ENCODE measurements at places on chromosomes 6 and 20.

- no peak for DNase-seq
Observed at GRCh38 chr6:39978240-39978639, 44.0 kb upstream of the MOCS1 start.

- peak; percentile 84 for DNase-seq
Observed at GRCh38 chr6:2448826-2449571, 203.6 kb upstream of the GMDS start.

DNA sequence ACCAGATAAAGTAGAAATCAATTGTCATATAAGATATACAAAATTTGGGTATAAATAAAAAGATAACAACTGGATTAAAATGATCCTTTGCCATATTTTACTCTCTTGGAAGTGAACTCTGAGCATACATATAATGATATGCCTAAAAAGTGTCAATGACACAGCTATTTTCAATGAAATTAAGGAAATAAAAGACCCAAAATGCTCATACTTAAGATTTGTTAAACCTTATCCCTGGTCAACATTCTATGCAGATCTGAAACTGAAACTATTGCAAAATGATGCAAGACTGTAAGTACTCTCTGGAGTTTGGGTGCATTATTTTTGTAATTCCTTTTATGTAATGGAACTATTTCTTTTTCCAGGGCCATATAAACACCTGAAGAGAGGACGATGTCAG, 119.0 kb upstream of the SGK1 start:
- DNase-seq: peak; percentile 41

DNA sequence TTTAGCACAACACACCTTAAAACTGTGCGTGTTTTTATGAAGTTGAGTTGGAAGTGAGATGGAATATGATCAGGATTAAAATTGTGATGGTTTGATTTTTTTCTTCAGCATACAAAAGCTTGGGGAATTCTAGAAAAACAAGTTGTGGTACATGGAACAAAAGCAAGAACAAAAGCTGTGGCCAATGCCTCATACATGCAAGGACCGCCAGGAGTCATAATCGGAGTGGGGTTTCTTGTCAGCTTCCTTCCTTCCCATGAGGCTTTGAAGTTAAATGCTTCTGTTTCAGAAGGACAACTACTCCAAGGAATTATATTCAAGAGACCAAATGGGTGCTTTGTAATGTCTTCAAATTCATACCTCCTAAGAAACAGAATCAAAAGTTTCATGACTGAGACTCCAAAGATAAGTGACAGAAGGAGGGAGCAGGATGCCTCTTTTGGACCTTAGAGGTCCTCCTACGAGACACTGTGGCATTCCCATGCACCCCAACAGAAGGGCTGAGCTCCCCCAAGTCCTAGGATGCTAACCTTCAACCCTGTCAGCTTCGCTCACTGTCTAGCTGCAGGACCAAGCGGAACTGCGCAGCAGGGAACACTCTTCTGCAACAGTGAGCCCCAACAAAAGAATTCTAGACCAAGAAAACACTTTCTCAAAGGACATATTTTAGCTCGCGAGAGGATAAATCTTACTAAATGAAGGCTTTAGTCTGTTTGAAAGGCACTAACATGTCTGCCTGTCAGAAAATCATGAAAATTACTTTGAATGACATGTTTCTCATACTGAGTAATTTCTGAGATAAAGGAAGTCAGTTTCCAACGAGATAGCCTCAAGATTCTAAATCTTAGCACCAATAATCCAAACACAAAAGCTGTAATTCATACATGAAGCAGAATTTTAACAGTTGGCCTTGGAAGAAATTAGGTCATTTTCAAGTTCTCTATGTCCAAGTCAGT, 108.5 kb upstream of the NHSL1 start:
- no peak for DNase-seq

DNA sequence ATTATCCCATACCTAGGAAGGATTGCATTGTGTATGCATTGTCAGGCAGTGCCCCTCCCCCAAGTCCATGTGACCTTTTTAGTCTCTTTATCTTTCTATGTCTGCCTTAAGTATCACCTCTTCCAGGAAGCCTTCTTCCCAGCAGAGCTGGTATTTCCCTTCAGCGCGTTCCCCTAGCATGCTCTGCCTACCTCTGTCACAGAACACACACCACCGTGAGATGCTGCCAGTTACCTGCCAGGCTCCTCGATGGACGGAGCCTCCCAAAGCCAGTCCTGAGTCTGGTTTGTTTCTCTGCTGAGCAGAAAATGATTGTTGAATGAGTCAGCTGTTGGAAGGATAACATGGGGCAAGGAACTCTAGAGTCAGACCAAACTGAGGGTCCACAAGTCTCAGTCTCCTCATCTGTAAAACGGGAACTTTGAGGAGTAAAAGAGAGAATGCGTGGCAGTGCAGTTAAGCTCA, 11.3 kb upstream of the ZNF335 start:
- no peak for DNase-seq

- DNase-seq: no peak
Observed at GRCh38 chr20:11270566-11270965, 596.8 kb upstream of the JAG1 start.

- DNase-seq: no peak
Observed at GRCh38 chr6:22653980-22654610, 84.7 kb downstream of the HDGFL1 start.

DNA sequence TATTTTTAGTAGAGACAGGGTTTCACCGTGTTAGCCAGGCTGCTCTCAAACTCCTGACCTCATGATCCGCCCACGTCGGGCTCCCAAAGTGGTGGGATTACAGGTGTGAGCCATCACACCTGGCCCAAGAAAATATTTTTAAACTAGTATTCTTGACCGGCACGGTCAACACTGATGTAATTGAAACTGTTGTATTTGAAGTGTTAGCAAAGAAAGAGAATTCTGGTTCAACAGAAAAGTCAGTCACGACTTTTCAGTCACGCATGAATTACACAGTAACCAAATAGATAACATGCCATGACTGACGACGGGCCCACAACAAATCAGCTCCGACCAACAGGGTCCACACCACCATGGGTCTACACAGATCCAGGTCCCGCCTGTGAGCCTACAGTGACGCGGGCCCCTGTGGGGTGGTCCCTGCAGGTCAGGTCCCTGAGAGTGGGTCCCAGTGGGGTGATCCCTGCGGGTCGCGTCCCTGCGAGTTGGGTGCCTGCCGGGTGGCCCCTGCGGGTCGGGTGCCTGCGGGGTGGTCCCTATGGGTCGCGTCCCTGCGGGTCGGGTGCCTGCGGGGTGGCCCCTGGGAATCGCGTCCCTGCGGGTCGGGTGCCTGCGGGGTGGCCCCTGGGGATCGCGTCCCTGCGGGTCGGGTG, 1.0 kb downstream of the GMEB2 start:
- peak; percentile 23 for DNase-seq

GRCh38 chr6:37619641-37620040, 78.0 kb downstream of the MDGA1 start:
- DNase-seq: no peak

- DNase-seq: no peak
Observed at GRCh38 chr20:24483435-24484080, 14.1 kb downstream of the SYNDIG1 start.

DNA sequence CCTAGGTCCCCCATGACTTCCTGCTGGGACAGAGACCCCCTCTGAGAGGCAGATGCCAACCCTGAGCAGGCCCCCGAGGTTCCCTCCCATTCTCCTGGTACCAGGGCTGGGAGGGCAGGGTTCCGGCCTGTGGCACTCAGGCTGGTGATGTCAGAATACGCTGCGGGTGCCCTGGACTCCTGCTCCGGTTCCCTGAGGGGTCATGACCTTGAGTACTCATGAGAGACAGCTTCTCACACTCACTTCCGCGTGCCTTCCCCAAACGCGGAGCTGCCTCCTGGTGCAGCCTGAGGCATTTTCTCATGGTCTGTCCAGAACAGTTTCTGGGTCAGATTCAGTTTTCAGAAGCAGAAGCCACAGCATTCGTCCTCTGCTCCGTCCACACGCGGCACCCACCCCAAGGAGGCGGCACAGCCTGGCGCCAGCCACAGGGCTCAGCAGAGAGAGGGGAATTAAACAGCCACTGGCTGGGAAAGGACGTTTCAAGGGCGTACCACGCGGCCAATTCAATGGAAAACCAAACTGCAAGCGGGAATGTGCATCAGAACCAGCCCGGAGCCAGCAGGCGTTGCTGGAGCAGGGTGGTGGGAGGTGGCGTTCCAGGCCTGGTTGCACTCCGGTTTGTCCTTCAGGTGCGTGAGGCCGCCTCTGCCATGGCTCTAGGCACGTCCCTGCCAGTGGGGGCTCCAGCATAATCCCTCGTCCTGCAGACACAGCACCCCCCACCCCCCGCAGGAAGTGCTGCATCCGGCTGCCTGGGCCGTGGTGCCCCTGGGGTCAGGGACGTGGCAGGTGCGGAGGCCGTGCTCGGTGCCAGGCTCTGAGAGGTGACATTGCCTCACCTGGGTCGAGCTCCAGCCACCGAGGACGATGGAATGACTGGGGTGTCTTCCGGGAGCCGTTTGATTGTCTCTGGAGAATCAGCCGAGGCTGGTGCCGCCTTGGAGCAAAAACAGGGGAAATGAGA, 58.3 kb upstream of the BHLHE23 start:
- DNase-seq: no peak

GRCh38 chr6:166958926-166959861, 2.8 kb upstream of the RNASET2 start:
- DNase-seq: no peak

GRCh38 chr6:157232161-157232895, 91.0 kb downstream of the TMEM242 start:
- no peak for DNase-seq

GRCh38 chr6:170027647-170028043, 263.2 kb downstream of the DLL1 start:
- no peak for DNase-seq

GRCh38 chr6:161414707-161415106, 140.8 kb upstream of the AGPAT4 start:
- DNase-seq: no peak

DNA sequence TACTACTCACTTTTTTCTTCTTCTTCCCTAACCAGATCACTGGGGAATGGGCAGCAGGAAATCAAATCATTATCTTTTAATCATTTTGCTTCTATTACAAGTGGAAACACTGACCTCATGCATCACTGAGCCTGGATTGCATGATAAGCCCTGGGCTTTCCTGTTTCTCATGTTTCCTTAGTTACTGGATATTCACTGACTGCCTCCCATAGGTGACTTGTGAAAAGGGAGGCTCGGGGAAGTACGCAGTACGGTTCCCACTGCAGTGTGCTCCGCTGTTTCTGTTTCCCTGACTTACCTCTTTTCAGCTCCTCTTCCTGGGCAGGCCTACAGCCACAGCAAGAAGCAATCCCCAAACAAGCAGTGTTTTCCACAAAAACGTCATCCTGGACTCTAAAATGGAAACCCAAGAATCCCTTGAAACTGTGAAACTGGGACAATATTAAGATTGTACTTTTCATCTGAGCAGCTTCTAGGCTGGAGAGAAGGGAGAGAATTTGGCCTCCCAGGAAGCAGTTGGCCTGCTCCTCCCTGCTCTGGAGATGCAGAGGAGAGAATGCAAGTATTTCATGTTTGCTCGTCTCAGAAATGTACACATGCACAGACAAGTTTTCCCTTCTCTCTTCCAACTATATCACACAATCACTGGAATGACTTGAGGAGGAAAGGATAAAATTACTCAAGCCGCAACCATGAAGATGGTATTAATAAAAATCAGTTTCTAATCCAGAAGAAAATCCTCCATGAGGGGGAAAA, 13.1 kb downstream of the BTNL2 start:
- no peak for DNase-seq

- peak; percentile 56 for DNase-seq
Observed at GRCh38 chr6:133512410-133513016, 271.4 kb downstream of the EYA4 start.

GRCh38 chr6:85484948-85485347, 35.1 kb downstream of the NT5E start:
- DNase-seq: no peak

GRCh38 chr6:3315841-3316240, 57.1 kb downstream of the PSMG4 start:
- DNase-seq: no peak

DNA sequence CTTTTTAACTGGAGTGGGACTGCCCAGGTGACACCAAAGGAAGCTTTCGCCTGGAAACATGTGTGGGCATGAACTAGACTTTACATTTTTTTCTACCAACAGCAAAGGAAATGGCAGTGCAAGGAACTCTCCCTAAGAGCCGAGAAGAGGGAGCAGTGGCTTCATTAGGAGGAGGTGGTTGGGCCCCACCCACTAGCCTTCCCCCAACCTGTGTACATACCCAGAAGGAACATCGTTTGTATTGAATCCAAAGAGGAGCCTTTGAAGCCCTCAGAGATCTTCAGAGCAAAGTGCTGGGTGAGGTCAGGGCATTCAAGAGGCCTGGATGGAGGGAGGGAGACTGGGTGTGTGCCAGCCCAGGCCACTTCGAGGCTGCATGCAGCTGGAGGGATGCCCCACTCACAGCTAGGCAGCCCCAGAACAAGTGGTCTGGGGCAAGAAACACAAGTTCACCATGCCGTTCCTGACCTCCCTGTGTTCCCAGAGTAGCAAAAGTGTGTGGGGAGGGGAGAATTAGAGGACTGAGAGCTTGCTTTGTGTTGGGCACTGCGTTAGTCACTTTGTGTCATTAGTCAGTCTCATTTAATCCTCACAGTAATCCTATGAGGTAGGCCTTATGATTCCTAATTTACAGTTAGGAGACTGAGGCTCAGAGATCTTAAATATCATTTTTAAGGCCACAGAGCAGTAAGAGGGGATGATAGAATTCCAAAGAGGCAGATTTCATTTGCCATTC, 191.6 kb upstream of the SUPT3H start:
- DNase-seq: no peak

- DNase-seq: no peak
Observed at GRCh38 chr6:9332241-9332780, 897.0 kb upstream of the SLC35B3 start.

DNA sequence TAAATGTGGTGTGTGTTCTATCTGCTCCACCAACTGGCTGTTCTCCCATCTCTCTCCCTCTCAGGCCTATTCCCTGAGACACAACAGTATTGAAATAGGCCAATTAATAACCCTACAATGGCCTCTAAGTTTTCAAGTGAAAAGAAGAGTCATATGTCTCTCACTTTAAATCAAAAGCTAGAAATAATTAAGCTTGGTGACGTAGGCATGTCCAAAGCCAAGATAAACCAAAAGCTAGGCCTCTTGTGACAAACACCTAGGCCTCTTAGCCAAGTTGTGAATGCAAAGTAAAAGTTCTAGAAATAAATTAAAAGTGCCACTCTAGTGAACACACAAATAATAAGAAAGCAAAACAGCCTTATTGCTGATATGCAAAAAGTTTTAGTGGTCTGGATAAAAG, 29.9 kb downstream of the MTCL3 start:
- DNase-seq: no peak

DNA sequence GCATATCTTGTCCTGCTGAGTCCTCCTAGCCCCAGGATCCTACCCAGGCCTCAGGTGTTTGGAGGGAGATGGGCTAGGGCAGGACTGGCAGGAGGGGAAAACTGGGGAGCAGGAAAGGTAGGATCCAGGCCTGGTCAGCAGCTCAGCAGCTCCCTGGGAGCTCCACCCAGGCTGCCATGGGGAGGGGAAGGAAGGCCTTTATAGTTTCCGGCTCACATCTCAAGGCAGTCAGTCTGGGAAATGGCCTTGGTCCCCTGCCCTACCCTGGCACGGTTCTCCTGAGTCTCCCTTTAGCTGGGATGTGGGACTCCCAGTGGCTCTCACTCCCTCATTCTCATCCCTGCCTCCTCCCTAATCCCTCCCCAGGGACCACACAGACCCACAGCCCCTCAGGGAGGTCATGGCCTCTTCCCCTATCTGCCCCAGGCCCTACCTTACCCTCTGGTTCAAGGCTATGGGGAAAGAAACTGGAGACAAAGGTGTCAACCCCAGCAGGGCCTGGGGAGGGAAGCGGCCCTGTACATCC, 1.6 kb downstream of the SLC44A4 start:
- no peak for DNase-seq
